ENCODE measurements at places on chromosomes 5 and 9. TPM values are rescaled to one million over a fixed set of nuclear protein-coding genes. Genes with fewer than 3 reads are reported as not detected.

The BNC2 gene
- total RNA-seq: 37.2 TPM

DNA sequence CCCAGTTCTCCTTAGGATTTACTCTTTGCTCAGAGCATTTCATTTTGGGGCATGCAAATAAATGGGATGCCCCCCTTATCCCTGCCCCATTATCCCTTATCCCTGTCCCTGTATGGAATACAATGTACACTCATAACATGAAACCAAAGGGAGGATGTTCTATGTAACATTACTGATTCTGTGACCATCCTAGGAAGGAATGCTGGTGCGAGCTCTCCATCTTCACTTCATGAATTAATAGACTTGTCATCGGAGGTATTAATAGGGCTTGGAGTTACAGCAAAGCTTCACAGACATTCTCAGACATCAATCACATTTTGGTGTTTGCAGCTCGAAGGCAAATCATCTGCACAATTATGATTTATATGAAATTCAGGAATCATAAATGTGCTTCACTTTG, 20.4 kb upstream of the PIK3R1 start:
- no peaks in the 10 kb centered on the region for H3K27me3 ChIP-seq
- H3K36me3 ChIP-seq: no peaks in the 10 kb centered on the region
- H3K4me1 ChIP-seq: no peaks in the 10 kb centered on the region
- DNase-seq: no peak

DNA sequence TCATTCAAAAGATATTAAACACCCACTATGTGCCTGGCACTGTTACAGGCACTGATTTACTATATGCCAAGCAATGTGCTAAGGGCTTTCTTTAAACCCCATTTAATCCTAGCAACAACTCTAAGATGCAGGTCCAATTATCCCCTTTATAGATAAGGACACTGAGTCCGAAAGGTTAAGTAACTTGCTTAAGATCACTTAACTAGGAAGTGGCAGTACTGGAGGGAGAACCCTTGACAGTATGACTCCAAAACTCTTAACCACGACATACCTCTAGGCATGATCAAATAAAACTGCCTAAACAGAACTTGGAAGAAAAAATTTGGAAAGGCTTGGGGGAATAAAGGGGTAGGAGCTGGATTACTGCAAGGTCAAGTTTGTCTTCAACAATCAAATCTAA, 1.7 kb downstream of the RAB14 start:
- no peaks in the 10 kb centered on the region for H3K27me3 ChIP-seq
- H3K4me1 ChIP-seq: peaks cover 6% of the 10 kb centered on the region
- H3K36me3 ChIP-seq: no peaks in the 10 kb centered on the region
- no peak overlapping the region for H3K27ac ChIP-seq
- no peak for DNase-seq

DNA sequence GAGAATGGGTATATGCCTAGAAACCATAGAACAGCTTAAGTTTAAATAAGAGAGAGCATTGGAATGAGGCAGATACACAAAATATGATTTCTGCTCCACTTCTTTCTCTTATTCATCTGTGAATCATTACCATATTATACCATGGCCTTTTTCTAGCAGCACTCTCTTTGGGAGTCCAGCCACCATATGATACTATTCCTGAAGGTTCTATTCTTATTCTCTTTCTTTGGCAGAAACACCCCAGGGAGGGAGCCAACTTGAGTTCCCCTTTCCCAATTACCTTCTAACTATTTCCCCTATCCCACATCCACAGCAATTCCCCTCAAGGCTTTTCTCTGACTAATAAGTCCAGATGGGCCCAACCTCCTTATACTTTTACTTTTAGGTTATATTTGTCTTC, 55.9 kb downstream of the NDUFAF2 start:
- H3K27me3 ChIP-seq: no peaks in the 10 kb centered on the region
- no peak overlapping the region for H3K4me3 ChIP-seq
- no peak overlapping the region for H3K27ac ChIP-seq
- H3K4me1 ChIP-seq: no peaks in the 10 kb centered on the region

The NNT gene
- total RNA-seq: 31.4 TPM

DNA sequence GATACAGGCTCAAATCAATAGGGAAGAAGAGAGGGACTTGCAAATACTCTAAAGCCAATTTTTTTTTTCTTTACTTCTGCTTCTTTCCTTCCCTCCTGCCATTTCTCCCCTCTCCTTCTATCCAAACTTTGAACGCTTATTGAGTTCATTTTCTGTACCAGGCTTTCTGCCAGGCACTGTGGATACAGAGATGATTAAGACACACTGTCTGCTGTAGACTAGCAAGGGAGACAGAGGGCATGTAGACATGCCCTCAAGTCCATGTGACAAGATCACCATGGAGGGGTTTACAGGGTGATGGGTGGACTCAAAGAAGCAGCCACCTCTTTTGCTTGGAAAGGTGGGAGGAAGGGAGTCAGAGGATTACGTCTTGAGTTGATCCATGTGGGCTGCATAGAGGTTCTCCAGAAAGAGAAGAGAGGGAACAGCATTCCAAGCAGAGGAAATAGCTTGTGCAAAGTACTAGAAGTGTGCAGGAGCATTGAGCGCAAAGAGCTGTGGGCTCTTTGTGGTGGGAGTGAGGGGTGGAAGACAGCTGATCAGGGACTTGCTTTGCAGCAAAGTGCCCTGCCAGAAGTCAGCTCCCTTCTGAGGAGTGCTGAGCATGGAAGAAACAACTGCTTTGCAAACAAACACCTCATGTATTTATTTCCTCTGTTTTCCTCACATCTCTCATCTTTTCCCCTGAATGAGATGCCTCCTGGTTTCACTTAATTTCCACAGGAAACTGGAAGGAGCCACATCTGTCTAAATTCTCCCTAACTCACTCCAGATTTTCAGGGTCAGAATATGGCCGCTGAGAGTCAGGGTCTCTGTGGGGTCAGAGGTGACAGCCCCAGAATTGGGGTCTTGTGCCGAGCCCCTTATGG, 64.4 kb upstream of the COL15A1 start:
- DNase-seq: no peak
- H3K27me3 ChIP-seq: no peaks in the 10 kb centered on the region
- H3K4me1 ChIP-seq: no peaks in the 10 kb centered on the region
- H3K27ac ChIP-seq: no peak overlapping the region
- no peaks in the 10 kb centered on the region for H3K36me3 ChIP-seq

The ABCA2 gene
- total RNA-seq: 27.4 TPM

- no peaks in the 10 kb centered on the region for H3K36me3 ChIP-seq
- H3K4me1 ChIP-seq: no peaks in the 10 kb centered on the region
- H3K27me3 ChIP-seq: no peaks in the 10 kb centered on the region
Observed at GRCh38 chr9:128731093-128731492, 7.2 kb upstream of the ZDHHC12 start.

The PTGS1 gene
- total RNA-seq: 4.6 TPM

The ANGPTL2 gene
- total RNA-seq: 43.2 TPM

GRCh38 chr5:59661311-59661710, 232.2 kb downstream of the PDE4D start:
- H3K4me1 ChIP-seq: no peaks in the 10 kb centered on the region
- no peak overlapping the region for H3K4me3 ChIP-seq
- no peaks in the 10 kb centered on the region for H3K36me3 ChIP-seq
- H3K27me3 ChIP-seq: no peaks in the 10 kb centered on the region
- no peak for DNase-seq

GRCh38 chr5:132434416-132435286, 55.9 kb downstream of the IRF1 start:
- peaks cover 4% of the 10 kb centered on the region for H3K4me1 ChIP-seq
- DNase-seq: peak; percentile 38
- H3K27me3 ChIP-seq: no peaks in the 10 kb centered on the region
- H3K4me3 ChIP-seq: no peak overlapping the region

The SPINK4 gene
- total RNA-seq: not detected

Measured in prostate gland (tissue), 2 donors.